Panc1 (cell line): ENCODE measurements at places on chromosomes 5 and 9. TPM values are rescaled to one million over a fixed set of nuclear protein-coding genes. Genes with fewer than 3 reads are reported as not detected.

DNA sequence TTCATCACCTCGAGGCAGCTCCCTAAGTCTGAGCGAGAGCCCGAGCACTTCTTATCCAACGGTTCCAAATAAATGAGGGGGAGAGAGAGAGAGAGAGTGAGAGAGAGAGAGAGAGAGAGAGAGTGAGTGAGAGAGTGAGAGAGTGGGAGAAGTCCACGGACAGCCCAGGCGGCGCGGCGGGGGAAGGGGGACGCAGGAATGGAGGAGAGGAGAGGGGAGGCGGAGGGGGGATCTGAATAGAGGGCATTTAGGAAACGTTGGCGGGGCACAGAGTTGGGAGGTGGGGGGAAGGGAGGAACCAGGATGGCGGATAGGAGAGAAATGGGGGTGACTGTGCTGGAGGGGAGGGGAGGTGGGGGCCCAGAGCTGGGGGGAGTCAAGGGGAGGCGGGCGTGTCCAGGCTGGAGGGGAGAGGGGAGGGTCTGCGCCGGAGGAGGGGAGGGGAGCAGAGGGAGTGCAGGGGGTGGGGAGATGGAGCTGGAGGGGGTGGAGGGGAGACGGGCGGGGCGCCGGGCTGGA is 398 bp upstream of the BASP1 start:
- no peak for DNase-seq

GRCh38 chr5:162573758-162574157 is 506.2 kb downstream of the GABRG2 start:
- DNase-seq = no peak

The SLC25A48 gene
- total RNA-seq = not detected

GRCh38 chr5:137995077-137995748 is 37.7 kb downstream of the FAM13B start:
- DNase-seq = no peak

DNA sequence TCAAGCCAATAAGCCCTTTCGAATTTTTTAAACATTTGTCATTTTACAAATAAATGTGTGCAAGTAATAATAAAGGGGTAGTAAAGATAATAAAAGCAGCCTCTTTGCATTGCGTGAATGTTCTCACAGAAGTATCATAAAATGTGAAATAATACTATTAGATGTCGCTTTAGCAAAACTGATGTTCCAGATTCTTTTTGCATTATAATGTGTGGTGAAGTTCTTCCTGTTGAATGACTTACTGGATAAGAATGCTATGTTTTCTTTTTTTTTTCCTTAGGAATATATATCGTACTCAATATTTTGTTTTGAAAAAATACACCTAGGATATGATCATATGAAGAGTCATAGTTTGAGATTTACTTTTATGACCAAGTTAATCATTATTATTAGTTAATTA is 85.2 kb upstream of the CDH12 start:
- no peak for DNase-seq

GRCh38 chr9:27784847-27785713 is 211.8 kb upstream of the C9orf72 start:
- no peak for DNase-seq

DNA sequence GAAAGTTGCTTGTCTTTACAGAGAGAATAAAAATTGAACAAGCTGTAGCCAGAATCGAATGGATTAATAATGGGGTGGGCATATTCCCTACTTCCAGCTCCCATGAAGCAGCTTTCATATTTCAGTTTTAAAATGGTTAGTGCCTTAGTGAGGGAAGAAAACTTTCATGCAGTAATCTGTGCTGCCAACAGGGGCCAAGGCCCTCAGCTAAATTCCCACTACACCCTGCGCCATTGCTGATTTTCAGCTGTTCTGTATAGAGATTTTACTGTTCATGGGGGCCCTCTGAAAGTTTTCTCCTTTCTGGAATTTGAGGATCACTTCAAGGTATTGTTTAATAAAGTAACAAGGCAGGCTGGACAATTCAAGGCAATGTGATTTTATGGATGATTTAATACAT is 58.2 kb downstream of the CAST start:
- DNase-seq = no peak

DNA sequence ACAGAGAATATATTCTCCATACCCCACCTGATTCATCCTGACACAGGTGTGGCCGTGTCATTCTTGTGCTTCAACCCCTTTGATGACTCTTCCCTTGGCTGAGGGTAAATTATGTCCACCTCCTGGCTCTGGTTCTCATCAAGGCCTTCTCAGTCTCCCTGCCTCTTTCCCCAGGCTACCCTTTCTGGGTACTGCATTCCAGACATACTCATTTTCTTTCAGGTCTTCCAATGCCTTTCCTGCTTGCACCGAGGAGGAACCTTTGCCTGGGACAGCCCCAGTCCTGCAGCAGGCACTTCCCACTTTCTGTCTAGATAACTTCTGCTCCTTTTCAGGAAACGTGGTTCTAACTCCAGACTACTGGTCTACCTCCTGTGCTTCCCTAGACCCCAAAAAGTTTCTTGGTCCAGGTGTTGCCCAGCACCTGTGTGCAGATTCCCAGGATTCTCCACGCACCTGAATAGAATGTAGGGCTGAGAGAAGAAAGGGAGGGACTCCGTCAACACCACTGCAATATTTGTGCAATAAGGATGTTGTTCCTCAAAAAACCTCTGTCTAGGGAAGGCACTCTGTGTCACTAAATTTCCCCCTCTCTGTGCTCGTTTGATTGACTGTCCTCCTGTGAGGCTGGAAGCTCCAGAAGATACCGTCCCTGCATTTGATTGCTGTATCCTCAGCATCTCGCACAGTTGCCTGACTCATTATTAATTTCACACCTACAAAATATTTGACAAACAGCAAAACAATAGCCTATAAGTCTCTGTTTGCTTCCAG is 255.4 kb upstream of the NFIL3 start:
- DNase-seq = no peak

DNA sequence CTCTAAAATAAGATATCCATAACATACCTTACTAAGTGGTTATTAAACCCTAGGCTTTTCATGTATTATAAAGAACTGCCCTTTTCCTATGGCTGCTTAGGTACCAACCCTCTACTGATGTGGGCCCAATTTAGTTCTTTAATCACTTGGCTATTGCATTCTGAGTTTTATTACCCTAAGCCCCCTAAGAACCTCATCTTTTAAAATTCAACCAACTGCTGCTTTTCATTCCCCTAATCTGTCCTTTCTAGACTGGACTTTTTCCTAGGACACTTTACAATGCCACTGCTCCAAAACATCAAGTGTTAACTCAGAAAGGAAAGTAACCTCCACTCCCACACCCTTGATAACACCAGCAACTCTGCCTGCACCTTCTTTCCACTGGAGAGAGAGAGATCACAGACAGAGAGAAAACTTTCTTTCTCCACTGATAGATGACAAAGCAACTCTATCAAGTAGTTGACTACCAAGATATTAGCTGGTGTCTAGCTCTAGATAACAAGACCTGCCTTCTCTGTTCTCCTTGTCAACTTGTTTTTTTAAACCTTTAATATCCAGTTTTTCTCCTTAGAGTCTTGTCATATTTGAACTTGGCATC is 27.3 kb downstream of the ELL2 start:
- DNase-seq = no peak

DNA sequence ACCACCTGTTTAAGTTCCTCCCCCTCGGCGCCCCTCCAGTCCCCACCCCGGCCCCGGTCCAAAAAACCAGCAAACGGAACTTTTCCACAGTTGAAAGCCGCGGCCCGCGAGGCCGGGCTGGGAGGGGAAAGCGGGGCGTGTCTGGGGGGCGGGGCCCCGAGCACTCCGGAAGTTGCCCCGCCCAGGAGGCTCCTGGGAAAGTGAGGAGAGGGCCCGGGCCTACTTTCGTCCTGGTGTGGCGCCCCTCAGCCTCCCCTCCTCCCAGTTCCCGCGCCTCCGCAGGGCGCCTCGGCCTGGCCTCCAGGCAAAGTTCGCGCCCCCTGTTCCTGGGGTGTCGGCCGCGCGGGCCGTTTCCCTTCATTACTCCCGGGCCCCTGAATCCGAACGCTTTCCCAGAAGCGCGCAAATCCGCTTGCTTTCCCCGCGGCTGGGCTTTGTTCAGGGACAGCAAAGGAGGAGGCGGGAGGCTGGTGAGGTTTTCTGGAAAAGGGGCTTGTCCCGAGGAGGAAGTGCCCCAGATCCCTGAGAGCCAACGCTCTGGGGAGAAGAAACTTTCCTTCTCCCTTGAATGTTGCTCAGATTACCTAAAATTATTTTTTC is 4.5 kb upstream of the DMRT3 start:
- no peak for DNase-seq

GRCh38 chr5:8522646-8523045 is 653.7 kb downstream of the MTRR start:
- no peak for DNase-seq

The RANBP17 gene
- total RNA-seq = not detected

DNA sequence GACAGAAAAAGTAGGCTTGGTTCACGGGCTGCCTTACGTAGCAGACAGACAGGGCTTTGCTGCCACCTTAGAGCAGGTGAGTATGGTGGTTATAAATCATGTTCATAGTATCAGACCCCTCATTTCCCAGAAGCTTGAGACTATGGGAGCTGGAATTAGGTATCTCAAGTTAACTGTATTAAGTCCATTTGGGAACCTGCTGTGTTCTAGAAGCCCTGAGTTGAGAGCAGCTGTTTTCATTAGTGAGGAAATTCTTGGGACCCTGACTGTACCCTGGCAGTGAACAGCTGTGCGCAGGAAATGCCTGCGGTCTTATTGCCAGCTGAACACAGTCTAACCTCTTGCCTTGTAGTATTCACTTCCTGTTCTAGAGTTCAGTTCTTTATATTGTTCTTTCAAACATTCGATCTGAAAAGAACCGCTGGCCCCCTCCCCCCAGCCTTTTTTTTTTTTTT is 29.8 kb downstream of the UGCG start:
- DNase-seq = no peak

- DNase-seq = no peak
Measured at GRCh38 chr5:172925336-172925948, 33.8 kb upstream of the RPL26L1 start.

DNA sequence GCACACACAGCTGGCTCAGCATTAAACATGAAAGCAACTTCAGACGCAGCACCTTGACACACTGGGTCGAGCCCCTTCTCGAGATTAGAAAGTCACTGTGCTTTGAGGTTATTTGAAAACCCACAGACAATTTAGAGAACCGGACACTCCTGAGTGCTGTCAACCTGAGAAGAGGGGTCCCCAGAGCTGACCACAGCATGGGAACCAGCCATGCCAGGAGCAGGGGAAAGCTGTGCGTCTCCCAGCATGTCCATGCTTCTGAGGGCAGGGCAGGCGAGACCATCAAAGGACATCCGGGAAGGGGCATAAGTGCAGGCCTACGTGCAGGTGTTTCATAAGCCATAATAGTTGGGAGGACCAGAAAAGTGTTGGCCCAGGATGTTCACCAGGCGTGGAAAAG is 20.5 kb downstream of the SLC6A3 start:
- no peak for DNase-seq

DNA sequence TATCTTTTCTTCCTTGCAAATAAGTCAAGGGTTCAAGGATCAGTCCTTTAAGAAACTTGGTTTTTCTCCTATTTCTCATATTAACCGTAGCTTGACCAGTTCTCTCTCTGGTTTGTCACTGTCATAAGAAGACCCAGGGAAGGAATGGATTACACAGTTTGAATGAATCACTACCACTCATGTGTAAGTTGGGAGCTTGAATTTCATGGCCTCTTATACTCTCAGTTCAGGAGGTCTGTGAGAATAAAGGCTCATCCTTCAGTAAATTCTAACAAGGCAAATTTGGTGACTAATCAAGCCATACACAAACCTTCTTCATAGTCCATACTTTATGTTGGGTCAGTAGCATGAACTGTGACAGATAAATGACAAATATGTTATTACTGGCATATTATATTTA is 323.1 kb upstream of the ACTBL2 start:
- no peak for DNase-seq

- no peak for DNase-seq
Measured at GRCh38 chr9:122151267-122151828, 8.2 kb downstream of the NDUFA8 start.

DNA sequence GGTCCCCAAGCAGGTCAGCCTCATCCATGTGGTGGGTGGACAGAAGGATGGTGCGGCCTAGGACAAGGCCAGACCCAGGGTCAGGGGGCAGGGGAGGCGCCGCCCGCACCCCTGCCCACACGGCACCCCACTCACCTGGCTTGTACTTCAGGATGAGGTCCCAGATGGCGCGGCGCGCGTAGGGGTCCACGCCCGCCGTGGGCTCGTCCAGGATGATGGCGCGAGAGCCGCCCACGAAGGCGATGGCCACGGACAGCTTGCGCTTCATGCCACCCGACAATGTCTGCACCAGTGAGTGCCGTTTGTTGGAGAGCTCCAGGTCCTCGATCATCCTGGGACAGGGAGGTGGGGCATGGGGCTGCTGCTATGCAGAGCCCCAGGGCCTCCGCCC is 12.5 kb downstream of the ABCA2 start:
- DNase-seq = no peak

The BARHL1 gene
- not detected for total RNA-seq

The PDZD2 gene
- total RNA-seq = 0.10 TPM
